ENCODE measurements at places on chromosomes 1 and 21.
A peak's percentile ranks its signal among the peaks of the same experiment; 100 is the strongest.

- peak; percentile 68 for DNase-seq
These were observed at the start of gene MX1 for GRCh38 chr21:41425954-41426675. Gene MX1 (plus strand): TSS chr21:41426239. CDS start chr21:41432071, 5,832 bp downstream.

- DNase-seq, result no peak
These were observed 19.9 kb downstream of the INSRR start for GRCh38 chr1:156838972-156839371.

GRCh38 chr21:23921670-23922418, 1685.4 kb downstream of the MRPL39 start:
- DNase-seq, result no peak

GRCh38 chr1:226631229-226632000, 82.9 kb downstream of the STUM start:
- DNase-seq, result no peak

- DNase-seq, result no peak
These were observed 7.6 kb downstream of the COL16A1 start for GRCh38 chr1:31696242-31696641.

GRCh38 chr1:155093911-155094621, 15.4 kb downstream of the EFNA3 start:
- DNase-seq, result no peak

DNA sequence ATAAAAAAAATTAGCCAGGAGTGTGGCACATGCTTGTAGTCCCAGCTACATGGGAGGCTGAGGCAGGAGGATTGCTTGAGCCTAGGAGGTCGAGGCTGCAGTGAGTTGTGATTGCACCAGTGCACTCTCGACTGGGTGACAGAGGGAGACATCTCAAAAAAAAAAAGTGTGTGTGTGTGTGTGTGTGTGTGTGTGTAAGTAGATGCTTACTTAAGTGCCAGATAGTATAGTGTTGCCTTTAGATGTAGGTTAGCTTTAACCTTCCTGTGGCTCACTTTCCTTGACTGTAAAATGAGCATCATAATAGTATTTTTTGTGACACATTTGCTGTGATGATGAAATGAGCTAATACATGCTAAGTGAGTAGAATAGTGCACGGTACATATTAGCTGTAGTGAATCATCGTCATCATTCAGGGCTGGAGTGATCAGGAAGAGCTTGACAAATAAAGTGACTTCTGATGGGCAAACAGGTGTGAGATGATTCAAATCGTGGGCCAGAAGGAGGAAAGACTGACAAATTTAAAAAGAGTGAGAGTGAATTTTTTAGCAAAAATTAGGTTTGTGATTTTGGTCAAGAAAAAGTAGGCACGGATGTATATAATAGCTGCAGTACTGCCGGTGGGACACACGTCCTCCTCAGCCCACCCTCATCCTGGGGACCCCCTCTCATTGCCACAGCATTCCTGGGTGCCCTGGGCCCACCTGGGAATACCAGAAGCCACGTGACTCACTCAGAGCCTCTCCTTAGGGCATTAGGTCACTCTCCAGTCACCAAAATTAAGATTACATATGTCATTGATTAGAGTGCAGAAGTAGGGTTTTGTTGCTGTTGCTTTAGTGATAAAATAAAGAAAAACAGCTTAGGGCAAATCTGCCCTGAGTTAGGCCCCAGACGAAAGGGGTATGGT, 33.9 kb downstream of the EIF2D start:
- no peak for DNase-seq

DNA sequence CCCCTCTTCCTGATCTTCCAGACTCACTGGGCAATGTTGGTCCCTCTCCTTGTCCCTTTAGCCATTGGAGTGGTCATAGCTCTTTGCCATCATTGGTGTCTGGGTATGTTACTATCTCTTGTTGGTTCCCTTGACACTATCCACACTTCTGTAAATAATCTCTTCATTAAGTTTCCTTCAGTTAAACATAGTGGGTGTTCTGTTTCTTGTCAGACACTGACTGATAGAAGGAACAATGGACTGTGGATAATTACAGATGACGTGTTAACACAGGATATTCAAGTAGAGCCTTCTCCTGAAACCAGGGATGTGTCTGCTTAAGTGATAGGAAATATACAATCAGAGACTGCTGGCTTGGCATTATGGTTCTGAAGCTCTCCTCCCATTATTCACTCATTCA, 458.3 kb upstream of the USP24 start:
- DNase-seq, result no peak

GRCh38 chr1:230507666-230508402, 81.7 kb upstream of the PGBD5 start:
- no peak for DNase-seq

DNA sequence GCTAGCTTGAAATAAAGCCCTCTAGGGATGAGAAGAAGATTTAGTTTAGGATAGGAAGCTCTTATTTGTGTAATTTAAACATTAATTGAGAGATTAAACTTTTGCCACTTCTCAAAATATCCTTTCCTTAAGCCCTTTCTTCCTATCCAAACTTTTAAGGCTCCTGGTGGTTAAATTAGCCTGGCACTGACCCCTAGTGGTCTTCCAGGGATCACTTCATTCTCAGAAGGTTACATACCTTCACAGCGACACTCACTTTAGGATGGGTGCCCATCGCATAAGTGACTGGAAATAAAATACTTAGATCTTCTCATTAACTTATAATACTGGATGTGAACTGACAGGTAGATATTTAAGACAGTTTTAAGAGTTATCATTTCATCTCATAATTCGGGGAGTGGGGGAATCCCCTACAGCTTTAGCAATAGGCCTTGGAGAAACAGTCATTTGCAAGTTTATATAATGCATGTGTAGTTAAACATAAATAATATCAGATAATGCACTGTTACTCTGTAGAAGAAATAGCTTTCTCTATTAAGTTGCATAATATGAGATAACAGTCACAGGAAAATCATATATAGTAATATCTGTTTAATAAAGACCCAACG, 7.4 kb downstream of the LHX9 start:
- no peak for DNase-seq
